ENCODE measurements at places on chromosomes 12 and 14.

- DNase-seq, result no peak
These were observed 12.0 kb upstream of the PIP4K2C start for GRCh38 chr12:57579011-57579410.

DNA sequence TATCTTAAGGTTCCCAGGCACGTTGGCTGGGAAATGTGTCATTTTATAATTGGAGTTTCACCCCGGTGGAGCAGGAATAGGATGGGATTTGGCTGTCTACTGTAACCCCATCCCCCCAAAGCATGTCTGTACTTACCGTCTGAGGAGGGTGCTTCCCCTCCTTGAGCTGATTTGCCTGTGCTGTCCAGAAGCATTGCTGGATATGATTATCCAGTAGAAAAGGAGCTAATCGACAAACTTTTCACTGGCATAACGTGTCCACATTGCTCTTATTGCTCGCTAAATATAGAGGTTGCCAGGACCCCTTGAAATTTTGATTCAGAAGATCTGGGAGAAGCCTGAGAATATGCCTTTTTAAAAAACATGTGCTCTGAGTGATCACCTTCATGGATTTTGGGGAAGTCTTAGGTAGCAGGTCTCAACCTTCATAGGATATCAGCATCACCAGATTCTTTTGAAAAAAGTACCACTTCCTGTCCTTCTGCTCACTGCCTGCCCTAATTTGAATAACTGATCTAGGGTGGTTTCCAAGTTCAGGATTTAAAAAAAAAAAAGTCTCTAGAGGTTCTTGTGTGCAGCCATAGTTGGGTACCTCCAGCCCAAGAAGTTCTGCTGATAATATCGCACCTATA, 80.4 kb upstream of the KCNA1 start:
- DNase-seq, result no peak

DNA sequence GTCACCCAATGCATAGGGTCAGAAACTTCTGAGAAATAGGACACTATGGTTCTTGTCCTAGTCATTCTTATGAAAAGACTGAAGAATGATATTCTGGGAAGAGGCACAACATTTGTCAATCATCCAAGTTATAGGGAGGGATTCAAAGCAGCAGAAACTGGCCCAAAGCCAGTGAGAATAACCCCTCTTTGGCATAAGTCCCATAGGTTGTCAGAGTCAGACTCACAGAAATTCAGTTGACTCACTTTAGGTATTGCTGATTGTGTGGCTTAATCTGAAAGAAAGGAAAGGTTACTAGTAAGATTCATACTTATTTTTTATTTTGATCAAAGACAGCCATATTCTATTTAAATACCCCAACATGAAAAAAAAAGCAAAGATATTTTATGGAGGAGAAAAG, 151.0 kb downstream of the SRGAP1 start:
- DNase-seq, result no peak

- no peak for DNase-seq
These were observed 14.2 kb upstream of the CDKL1 start for GRCh38 chr14:50410921-50411320.

DNA sequence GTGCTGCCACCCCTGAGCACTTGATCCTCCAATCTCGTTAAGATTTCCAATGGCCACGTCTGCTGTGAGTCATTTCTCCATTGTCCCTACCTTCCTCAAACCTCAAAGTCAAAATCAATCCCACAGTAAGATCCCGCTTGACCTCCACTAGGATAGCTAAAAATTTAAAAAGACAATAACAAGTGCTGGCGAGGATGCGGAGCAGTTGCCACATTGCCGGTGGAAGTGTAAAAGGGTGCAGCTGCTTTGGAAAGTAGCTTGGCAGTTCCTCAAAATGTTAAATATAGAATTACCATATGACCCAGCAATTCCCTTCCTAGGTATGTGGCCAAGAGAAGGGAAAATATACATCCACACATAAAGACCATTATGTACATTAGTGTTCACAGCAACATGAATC, 9.5 kb upstream of the BCL7A start:
- no peak for DNase-seq

GRCh38 chr12:69545081-69545480, 40.2 kb upstream of the CCT2 start:
- DNase-seq, result no peak

- no peak for DNase-seq
These were observed 22.2 kb downstream of the HSD17B6 start for GRCh38 chr12:56785141-56785865.

- DNase-seq, result no peak
These were observed 7.3 kb downstream of the C2CD5 start for GRCh38 chr12:22536971-22537544.

DNA sequence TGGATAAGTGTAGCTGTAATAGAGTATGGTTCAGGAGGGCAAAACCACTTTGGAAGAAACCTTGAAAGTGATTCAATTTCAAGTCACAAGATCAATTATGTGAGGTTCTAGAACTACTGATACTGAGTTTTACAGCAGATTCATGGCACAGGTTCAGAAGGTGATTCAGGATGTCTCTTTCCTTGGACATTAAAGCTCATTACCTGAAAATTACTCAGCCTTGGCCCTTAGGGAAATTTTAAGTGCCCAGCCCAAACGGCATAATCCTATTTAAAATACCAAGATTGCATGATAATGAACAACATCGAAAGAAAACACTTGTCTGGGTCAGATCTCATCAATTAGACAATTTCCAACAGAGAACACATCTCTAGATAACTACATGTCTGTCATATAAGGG, 70.2 kb upstream of the SLC38A2 start:
- DNase-seq, result no peak

GRCh38 chr12:80412343-80412953, 31.6 kb upstream of the PTPRQ start:
- peak; percentile 85 for DNase-seq

GRCh38 chr14:105931808-105932483, 405.6 kb downstream of the TMEM121 start:
- DNase-seq, result no peak

GRCh38 chr12:108666401-108666881, 32.7 kb upstream of the SELPLG start:
- DNase-seq, result peak; percentile 49

- no peak for DNase-seq
These were observed 43.9 kb downstream of the ERC1 start for GRCh38 chr12:1034751-1035457.

GRCh38 chr14:55899531-55899930, 218.7 kb upstream of the PELI2 start:
- no peak for DNase-seq

GRCh38 chr12:52258335-52258901, 16.0 kb upstream of the KRT86 start:
- DNase-seq, result no peak

- no peak for DNase-seq
These were observed 12.6 kb downstream of the DDX55 start for GRCh38 chr12:123614531-123614930.
